Activated CD8-positive, alpha-beta memory T cell treated with anti-CD3 and anti-CD28 coated beads for 1 hour (primary cell): ENCODE measurements at places on chromosomes 2 and 18.

DNA sequence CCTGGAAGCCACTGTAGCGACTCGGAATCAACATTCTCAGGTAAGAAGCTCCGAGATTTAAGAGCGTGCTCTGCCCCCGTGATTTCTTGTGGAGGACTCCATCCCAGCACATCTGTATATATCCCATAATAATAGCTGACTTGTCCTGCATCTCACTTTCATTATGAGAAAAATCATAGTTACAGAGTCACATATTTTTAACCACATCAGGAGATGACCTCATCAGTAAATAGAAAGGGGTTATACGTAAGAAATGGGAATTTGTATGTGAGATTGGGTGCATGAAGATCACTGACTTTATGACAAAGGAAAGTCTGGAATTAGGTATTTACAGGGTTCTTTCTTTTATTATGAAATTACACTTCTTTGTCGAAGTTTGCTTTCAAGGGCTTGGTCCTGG, 16.4 kb upstream of the TMEM18 start:
- no peak for DNase-seq

DNA sequence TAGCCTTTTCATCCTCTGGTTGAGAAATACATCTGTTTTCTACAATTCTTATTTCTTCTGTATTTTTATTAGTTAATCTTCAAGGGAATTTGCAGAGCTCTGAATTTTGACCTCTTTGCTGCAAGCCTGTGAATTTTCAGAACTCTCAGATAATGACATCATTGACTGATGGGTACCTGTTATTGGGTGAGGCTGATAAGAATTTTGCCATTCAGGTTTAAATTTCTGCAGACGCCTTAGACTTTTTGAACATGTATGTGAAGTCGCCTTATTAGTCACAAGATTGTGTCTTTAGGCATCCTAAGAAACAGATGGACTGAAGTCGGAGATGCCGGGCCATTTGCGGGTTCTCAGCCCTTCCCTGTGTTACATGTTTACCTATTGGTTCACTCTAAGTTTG, 82.4 kb downstream of the SPTBN1 start:
- no peak for DNase-seq

- no peak for DNase-seq
Observed at GRCh38 chr18:63112706-63113105, 206.9 kb downstream of the BCL2 start.

DNA sequence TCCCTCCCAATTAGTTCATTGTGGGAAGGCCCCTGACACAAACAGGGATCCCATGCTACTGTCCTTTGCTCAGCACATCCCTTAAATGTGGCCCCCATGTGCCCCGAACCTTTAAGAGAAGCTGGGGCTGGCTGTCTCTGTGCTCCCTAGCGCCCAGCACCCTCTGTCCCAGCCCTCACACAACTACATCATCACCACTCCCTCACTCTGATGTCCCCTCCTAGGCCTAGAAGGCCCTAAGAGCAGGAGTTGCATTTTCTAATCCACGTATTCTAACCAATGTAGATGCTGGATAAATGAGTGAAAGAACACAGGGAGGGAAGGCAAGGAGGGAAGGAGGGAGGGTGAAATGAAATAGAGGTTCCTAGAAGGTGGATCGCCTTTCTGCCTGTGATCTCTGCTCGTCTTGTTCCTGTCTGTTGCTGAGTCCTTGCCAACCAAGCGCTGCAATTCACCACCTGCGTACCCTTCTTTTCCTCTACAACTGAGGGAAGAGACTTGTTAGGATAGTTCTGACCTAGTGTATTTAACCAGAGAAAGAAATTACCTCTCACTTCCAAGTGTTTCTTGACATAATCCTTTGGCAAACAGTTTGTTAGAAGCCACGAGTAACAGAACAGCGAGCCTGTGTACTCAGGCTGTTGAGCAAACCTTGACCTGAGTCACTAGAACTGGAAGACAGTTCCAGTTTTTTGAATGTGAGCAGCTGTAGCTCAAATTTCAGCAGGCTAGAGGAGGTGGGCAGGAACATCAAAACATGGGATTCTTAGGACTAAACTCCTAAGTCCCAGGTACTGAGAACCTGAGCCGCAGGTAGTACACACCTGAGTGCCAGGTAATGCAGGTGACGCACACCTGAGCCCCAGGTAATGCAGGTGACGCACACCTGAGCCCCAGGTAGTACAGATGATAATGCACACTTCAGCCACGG, 181.5 kb upstream of the ID2 start:
- no peak for DNase-seq

GRCh38 chr2:172072706-172073105, 12.6 kb upstream of the DLX1 start:
- no peak for DNase-seq

GRCh38 chr2:164000176-164000575, 264.4 kb upstream of the FIGN start:
- no peak for DNase-seq

DNA sequence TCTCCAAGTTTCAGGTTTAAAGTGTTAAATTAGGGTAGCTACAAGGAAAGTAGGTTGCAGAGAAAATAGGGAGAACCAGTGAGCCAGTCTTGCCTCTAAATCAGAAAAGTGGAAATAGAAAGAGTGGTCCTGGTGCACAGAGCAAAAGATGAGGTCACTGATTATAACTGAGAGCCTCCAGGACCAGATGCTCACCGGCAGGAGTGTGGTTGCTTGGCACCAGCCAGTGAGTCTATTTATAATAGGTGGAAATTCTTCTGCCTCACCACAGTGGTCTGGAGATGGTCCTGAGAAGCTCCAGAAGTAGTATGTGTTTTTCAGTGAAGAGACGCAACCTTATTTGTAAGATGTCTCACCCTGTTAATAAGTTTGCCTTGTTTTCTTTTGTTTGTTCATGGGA, 373.9 kb upstream of the KCNJ3 start:
- DNase-seq, result no peak

GRCh38 chr2:48560546-48561209, 30.7 kb downstream of the STON1 start:
- no peak for DNase-seq

DNA sequence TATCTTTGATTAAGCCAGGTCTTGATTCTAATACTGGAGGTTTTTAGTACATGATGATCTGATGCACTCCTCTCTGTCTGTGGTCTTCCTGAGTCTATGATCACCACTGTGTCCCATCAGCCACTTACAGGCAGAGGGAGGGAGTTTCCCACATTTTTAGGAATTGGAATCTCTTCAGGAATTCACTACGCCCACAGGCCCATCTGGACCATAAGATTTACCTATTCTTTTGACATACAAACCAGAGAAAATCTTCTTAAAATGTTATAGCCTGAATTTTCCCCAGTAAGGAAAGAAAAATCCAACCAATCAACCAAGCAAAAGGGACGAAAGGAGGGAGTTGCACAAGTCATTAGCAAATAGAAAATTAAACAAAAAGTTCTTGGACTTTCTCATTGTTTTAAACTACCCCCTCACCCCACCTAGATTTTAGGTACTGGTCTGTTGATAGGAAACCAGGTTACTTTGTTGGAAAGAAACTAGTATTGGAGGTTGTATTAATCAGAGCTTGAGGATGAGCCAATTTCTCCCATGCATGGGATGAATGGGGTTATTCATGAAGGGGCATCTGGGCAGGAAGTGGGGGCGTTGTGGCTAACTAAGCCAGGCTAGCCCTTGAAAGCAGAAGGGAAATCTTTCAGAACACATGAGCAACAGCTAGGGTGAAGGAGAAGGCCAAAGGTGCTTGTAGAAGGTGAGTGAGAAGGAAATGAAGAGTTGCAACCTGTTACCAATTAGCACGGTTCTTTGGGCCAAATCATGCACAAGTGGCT, 328.2 kb upstream of the MEX3C start:
- DNase-seq, result no peak

- no peak for DNase-seq
Observed at GRCh38 chr2:45992021-45992740, 305.0 kb upstream of the EPAS1 start.

DNA sequence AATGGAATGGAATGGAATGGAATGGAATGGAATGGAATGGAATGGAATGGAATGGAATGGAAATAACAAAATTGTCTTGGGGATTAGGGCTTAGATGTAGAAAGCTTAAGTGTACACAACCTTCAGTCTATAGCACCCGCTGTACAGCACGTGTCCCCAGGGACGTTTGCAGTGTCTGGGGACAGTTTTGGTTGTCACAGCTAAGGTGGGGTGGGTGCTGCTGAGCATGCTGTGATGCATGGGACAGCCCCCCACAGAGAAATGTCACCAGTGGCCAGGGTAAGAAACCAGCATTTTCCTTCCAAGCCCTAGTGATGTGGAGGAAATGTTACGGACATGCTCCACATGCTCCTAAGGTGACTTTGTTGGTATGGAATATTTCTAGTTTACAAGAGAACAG, 70.8 kb downstream of the SH3RF3 start:
- no peak for DNase-seq

DNA sequence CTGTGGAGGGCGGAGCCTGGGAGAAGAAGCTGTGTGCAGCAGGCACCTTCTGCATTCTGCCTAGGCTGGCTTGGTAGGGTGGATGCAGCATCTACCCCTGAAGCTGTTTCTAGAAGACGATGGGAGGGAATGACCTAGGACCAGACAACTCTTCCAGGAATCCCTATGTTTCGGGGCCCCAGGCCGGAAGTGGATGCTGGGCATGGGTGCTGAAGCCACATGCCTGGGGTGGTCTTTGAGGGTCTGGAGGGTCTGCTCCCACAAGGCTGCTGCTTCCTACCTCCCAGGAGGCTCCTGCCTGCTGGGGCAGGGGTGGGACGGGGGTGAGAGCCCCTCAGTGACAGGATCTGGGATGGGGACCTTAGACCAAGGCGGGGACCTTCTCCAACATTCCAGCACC, 61.0 kb downstream of the CIB4 start:
- no peak for DNase-seq

- no peak for DNase-seq
Observed at GRCh38 chr2:36562973-36563532, 34.9 kb downstream of the FEZ2 start.

DNA sequence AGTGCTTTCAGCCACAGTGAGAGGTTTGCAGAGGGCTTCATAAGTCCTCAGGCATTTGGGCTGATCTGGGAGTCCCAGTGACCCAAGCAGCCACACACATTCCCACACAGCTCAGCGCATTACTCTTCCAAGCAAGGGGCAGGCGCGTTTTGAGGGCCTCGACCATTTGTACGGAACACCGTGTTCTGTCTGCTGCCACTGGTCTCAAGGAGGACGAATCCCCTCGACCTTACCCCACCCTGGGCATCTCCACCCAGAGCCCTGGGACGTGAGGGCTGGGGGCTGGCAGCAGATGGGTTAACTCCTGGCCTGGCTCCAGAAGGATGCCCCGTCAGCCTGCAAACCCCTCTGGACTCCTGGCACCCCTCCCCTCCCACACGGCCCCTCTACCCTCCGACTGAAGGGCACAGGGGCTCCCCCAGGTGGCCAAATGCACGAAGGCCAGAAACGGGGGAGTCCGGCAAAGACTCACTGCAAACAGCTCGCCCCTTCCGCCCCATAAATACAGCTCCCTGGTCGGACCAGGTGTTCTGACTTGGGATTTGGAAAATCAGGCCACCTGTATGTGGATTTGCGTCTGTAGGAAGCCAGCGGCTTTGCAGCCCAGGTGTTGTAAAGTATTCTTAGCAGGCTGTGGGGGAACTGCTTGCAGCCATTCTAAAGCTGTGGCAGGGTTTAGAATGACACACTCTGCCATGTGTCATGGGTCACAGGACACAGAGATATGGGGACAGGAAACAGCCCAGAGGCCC, 33.6 kb upstream of the PTMA start:
- DNase-seq, result no peak

GRCh38 chr2:190835303-190835930, 45.2 kb upstream of the GLS start:
- no peak for DNase-seq

GRCh38 chr2:100119235-100119634, 23.2 kb downstream of the AFF3 start:
- DNase-seq, result no peak

DNA sequence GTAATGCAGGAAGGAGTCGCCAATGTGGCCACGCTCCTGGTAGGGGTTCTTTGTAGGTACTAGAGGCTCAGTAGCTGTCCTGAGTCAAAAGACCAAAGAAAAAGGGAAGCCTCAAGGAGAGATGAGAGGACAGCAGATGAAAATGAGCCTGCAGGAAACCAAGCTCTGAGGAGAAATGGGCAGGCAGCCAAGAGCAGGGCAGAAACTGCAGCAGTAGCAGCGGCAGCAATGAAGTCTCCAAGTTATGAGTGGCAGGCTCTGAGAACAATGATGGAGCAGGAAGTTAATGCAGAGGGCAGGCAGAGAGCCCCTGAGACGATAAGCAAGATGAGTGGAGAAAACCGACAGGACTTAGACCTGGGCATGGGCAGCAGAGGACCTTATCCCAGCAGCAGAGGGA, 48.2 kb upstream of the TMEM200C start:
- DNase-seq, result no peak

DNA sequence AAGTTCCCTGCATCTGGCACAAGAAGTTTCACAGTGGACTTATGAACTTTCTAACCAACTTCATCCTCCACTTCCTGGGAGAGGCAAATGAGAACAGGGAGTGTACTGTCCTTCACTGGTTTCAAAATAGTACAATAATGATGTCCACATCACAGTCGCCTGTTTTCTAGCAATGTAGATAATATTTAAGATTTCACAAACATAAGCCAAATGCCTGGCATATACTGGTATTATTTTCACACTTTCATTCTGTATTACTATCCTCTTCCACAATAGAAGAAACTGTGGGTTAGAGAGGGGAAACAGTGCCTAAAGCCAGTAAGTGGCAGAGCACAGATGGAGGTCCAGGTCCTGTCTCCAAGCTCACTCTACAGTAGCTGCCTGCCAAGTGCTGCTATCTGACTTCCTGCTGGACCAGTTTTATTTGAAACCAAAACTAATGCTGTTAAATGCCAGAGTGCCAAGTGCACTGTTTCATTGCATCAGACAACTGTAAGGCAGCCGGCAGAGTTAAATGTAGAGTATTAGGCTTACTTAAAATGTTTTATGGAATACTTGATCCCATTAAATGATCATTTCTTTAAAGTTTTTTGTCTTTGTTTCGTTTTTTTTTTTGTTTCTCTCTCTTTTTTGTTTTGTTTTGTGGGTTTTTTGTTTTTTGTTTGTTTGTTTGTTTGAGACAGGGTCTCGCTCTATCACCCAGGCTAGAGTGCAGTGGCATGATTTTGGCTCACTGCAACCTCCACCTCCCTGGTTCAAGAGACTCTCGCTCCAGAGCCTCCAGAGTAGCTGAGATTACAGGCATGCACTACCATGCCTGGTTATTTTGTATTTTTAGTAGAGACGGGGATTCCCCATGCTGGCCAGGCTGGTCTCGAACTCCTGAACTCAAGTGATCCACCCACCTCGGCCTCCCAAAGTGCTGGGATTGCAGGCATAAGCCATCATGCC, 15.1 kb downstream of the COBLL1 start:
- no peak for DNase-seq

DNA sequence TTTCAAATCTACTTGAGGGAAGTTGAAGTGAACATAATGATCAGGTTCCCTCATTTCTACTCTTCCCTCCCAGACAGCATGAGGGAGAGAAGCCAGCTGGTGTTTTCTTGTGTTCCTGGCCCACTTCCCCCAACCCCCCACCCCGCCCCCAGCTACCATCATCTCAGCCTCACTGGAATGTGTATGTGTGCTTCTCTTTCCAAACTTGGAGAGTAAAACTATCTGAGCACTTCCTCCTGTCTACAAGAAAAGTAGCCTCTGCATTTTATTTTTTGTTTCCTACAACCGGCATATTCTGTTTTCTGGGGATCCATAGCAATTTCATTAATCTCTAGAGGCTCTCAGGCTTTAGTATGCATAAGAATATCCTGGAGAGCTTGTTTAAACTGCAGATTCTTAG, 53.6 kb upstream of the GRHL1 start:
- no peak for DNase-seq
